Neural cell (in vitro differentiated cells): ENCODE measurements at places on chromosomes 1 and 21. TPM values are rescaled to one million over a fixed set of nuclear protein-coding genes. Genes with fewer than 3 reads are reported as not detected.

Gene RPE65
- 0.16 TPM in 1 of 2 replicates, not detected in the other for polyA plus RNA-seq

Gene PYCR2
- polyA plus RNA-seq = 51.5 and 52.7 TPM in 2 replicates

Gene MPL
- not detected in 2 replicates for polyA plus RNA-seq

Gene NBL1
- polyA plus RNA-seq = 9.9 and 22.4 TPM in 2 replicates

Gene VHLL
- polyA plus RNA-seq = 1.4 and 1.8 TPM in 2 replicates

Gene REN
- not detected in 2 replicates for polyA plus RNA-seq

Gene NAV1
- 33.2 and 38.0 TPM in 2 replicates for polyA plus RNA-seq

Gene PAPPA2
- 0.36 and 0.59 TPM in 2 replicates for polyA plus RNA-seq

Gene SNX7
- polyA plus RNA-seq = 6.4 and 7.5 TPM in 2 replicates
